Stimulated activated CD8-positive, alpha-beta memory T cell treated with anti-CD3 and anti-CD28 coated beads, Interleukin-7, amount 100 ng/mL, for 4 hours (primary cell): ENCODE measurements at places on chromosomes 12 and 14.

- no peak for DNase-seq
These were observed 58.0 kb upstream of the ELK3 start for GRCh38 chr12:96136161-96136560.

DNA sequence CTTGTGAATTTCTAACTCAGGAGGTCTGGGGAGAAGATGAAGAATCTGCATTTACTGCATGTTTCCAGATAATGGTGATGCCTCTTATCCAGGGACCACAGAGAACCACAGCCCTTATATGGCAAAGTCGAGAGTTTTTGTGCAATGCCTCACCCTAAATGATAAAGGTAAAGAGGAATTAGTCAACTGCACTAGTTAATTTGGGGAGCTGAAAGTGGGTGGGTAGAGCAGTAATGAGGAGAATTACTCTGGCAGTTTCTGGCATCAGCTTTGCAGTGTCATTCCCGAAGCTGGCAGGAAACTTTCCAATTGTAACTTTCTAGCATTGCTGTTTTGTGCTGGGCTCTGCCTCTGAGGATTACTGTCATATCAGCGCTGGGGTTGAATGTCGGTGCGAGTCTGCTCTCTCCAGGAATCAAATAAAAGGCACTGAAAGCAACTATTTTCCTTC, 10.3 kb downstream of the EGLN3 start:
- no peak for DNase-seq

DNA sequence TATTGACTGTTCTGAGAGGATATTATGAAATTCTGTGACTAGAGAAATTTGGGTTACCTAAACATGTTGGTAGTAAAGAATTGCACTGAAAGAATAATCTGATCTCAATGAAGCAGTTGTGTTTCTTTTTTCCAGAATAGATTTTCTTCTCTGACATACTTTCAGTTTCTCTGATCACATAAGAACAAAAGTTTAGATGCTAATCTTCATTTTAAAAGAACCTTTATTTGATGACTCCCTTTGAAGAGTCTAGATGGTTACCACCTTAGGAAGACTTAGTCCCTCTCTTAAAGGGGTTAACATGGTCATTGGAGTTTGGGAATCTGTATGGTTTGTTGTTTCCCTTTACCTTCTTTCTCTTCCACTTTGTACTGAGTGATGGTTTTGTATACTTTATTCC, 58.6 kb downstream of the MON2 start:
- no peak for DNase-seq

DNA sequence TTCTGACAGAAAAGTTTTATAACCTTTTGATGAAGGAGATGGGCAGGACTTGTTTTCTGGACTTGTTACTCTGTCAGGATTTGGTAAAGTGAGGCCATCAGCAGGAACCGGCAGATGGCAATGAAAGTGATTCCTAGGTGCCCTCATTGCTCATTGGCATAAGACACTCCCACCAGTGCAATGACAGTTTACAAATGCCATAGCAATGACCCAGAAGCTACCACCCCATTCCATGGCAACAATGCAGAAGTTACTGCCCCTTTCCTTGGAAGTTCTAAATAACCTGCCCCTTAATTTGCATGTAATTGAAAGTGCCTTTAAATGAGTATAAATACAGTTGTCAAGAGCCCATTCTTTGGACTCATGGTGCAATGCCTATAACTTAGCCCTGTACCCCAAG, 222.6 kb downstream of the CEP128 start:
- no peak for DNase-seq

GRCh38 chr14:102295270-102295669, 9.7 kb downstream of the MOK start:
- DNase-seq, result no peak

GRCh38 chr12:64172143-64172970, 49.7 kb downstream of the KICS2 start:
- DNase-seq, result no peak

DNA sequence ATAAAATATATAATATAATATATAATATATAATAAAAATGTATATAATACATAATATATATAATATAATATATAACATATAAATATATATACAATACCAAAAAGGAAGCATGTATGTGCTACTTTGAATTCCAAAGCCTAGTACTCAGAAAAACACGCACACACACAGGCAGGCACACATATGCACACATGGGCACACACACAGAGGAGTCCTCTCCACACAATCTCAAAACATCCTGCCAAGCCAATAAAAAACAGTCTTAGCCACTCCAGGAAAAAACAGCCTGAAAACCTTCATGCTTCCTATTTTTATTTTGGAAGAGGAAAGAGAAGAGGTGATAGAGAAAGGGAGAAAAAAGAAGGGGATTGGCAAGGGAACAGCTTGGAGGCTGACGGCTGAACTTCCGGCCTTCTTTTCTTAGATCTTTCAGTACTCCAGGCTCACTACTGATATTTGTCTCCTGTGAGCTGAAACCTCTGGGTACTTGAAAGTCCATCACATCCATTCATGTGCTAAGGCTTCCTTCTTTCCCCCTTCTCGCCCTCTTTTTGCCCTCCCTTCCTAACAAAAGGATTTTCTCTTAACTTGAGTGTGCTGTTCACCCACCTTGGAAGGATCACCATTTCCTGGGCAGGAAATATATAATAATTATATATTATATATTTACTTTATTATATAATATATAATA, 394.2 kb downstream of the NUAK1 start:
- no peak for DNase-seq

GRCh38 chr12:32512910-32513309, 113.6 kb downstream of the FGD4 start:
- DNase-seq, result no peak

- DNase-seq, result no peak
These were observed 17.1 kb downstream of the ERP27 start for GRCh38 chr12:14921218-14921617.

GRCh38 chr12:81010641-81011040, 67.2 kb upstream of the ACSS3 start:
- DNase-seq, result no peak

- DNase-seq, result no peak
These were observed 903.6 kb upstream of the TMEM132C start for GRCh38 chr12:127363392-127363791.

DNA sequence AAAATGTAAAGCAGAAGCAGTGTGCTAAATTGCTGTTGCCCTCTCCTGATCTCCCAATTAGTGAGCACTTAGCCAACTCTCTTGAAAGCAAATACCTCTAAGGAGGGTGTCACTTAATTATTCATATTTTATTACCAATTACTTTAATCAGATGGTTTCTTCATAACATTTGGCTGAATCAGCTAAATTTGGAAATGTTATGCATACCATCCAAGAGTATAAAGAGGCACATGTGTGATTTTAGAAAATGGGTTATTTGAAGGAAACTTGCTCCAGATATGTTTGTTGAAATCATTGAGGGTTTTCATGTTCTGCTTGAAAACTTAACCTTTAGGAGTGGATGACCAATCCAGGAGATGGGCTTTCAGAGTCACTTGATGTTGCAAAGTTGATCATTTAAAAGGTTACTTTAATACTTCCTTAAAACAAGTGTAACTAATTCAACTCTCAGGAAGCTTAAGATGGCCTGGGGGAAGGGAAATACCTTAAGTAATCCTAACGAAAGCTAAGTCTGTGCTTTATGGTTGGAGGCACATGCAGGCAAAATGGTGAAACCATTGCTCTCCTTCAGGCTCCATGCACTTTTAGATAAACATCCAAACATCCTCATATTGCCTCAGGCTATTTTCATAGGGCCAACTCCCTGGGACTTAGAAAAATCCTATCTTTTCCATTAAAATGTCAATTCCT, 434.5 kb downstream of the MDGA2 start:
- no peak for DNase-seq

DNA sequence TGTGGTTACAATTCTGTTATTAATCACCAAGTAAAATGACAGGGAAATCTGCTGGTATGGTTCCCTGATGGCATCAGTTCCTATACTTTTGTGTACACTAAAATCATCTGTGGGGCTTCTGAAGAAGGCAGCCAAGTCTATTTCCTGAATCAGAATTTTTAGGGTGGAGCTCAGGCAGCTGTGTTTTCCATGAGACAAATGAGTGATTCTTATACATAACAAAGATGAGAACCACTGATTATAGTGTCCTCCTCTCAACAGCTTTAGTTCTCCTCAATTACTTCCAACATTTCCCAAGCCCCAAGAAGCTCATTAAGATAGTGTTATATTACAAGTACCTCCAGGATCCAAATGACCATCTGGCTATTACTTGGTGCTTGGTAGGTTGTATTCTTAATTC, 64.5 kb upstream of the USP44 start:
- no peak for DNase-seq

GRCh38 chr14:73462048-73462715, 3.8 kb upstream of the NUMB start:
- DNase-seq, result no peak

GRCh38 chr14:76837524-76837923, 11.3 kb downstream of the LRRC74A start:
- no peak for DNase-seq

GRCh38 chr12:124406043-124406442, 111.2 kb downstream of the RFLNA start:
- no peak for DNase-seq

GRCh38 chr14:95774265-95775160, 60.6 kb upstream of the TCL1A start:
- DNase-seq, result no peak

- DNase-seq, result no peak
These were observed 93.2 kb downstream of the FBXO33 start for GRCh38 chr14:39339003-39339402.

DNA sequence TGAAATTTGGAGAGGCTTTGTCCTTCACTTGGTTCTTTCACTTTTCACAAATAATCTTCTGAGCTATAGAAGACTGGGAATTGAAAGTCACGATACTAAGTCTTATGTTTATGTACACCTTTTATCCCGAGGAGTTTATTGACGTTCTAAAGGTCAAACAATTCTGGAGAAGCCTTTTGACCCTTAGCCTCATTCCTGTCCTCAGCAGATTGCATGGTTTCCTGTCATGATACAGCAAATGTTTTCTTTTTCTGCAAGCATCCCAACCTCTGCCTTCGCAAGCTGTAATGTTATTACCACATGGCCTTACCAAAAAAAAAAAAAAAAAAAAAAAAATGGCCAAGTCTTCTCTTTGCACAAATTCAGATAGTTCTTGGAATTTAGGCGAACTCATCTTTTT, 411.7 kb upstream of the FLRT2 start:
- no peak for DNase-seq

DNA sequence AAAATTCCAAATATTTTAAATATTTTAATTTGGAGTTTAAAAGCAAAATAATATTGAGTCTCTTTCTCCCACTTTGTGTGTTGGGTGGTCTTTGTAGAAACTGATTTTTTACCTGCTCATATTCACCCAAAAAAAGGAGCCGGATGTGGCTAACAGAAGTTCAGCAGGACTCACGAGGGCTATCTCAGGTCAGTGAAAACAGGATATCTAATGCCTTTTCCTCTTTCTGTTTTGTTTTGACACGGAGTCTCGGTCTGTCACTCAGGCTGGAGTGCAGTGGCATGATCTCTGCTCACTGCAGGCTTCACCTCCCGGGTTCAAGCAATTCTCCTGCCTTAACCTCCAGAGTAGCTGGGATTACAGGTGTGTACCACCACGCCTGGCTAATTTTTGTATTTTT, 30.8 kb downstream of the COA8 start:
- no peak for DNase-seq

- no peak for DNase-seq
These were observed 21.7 kb downstream of the XRCC3 start for GRCh38 chr14:103693515-103693914.

DNA sequence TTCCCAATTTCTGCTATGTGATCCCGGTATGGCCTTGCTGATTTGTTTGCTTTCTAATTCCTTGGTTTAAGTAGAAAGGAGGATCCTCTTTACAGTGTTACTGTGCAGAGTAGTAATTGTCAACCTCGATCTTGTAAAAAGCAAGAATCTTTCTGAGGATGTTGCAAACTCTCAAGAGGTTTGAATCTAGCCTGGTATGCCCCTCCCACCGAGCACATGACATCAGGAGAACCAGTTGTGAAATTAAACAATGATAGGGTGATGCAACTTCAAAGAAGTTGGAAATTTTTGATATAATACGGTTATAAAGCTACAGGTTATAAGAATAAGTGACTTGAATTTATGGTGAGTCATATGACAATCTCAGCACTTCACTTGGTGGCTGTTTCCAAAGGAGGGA, 35.0 kb upstream of the FUT8 start:
- no peak for DNase-seq

DNA sequence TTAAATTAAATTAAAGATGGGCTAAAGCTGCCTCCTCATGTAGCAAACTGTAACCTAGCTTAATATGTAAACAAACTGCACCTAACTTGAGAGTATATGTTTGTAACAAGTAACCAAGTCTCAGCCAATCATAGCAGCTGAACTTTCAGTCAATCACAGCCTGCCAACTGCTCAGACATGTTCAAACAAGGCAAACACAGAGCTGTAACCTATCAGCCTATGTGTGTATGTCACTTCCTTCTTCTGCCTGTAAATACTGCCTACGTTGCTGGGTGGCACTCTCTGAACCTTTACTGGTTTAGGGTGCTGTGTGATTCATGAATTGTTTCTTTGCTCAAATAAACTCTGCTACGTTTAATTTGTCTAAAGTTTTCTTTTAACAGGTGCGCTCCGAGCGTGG, 2.9 kb downstream of the SERPINA6 start:
- DNase-seq, result no peak

- DNase-seq, result no peak
These were observed 363.4 kb upstream of the ATP2B1 start for GRCh38 chr12:90071996-90072395.

- DNase-seq, result no peak
These were observed 44.1 kb downstream of the ETV6 start for GRCh38 chr12:11693601-11694000.

DNA sequence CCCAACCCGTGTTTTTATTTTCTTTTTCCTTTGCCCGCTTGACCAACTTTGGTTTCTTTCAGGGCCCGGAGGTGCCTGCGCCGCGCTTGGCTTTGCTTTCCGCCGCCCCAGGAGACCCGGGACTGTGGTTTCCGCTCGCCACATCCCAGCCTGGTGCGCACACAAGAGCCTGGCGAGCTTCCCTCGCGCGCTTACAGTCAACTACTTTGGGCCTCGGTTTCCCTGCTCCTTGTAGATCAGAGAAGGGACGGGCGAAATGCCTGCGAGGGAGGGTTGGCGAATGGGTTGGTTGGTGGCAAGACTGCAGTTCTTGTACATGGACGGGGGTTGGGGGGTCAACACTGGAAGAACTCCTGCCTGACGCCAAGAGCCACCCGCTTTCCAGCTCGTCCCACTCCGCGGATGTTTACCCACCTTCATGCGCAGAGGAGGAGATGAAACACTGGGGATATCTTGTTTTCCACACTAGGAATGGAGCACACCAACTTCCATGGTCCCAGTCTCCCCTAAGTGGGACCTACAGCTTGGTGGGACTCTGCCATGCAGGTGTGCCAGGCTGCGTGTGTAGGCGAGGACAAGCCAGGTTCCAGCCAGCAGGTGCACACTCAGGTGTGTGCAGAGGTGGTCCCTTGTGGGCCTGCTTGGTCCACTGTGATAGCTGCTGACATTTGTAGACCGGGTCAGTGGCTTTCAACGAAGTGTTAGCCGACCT, 16.6 kb upstream of the TBX3 start:
- DNase-seq, result no peak

DNA sequence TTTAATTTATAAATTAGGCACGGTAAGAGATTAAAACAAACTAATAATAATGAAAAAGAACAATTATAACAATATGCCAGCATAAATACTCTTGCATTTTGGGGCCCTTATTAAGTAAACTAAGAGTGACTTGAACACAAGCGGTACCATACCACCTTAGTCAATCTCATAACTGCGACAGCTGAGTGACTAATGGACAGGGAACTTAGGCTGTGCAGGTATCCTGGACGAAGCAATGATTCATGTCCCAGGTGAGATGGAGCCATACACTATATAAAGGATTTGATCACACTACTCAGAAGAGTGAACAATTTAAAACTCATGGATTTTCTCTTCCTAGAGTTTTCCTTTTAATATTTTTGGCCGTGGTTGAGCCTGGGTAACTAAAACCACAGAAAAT, 4.3 kb downstream of the KLRC4 start:
- no peak for DNase-seq
